ENCODE measurements at places on chromosomes 4 and X. TPM values are rescaled to one million over a fixed set of nuclear protein-coding genes. Genes with fewer than 3 reads are reported as not detected.

SSX4 gene
- not detected for total RNA-seq

HHIP gene
- total RNA-seq, result 0.30 TPM

AVPR2 gene
- 3.3 TPM for total RNA-seq

SLC10A6 gene
- total RNA-seq, result 1.3 TPM

PLXNB3 gene
- total RNA-seq, result 7.6 TPM

DNA sequence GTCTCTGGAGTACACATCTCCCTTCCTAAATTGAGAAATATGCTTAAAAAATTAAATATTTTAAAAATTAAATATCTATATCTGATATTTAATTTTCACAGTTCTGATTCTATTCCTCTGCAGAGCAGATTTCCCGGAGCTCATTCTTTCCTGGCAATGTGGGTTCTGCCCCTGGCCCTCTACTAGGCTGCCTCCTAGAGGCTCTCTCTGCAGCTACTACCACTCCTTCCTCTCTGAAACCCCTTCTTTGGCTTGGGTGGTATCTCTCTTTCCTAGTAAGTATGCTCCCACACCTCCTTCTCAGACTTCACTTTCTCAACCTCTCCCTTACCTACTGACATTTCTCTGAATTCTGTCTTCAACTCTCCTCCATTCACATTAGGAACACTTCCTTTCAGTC lies 45.3 kb downstream of the RPGR start:
- no peak for DNase-seq

DNA sequence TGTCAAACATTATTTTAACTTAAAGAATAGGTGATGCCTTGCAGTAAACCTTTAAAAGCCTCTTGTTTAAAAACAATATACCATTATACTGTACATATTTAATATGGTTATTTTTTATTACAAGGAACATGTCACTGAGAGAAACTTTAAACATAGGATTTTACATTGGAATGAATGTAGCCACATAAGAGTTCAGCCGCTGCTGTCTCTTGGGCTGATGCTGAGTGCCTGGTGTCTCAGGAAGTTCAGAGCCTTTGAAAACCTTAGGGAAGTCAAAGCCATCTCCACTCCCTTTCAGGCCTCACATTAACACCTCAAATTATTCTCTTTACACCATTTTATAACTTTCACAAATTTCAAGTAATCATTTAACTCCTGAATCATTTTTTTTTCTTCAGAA lies 93.5 kb upstream of the DKK2 start:
- DNase-seq, result no peak

- DNase-seq, result no peak
These were observed 64.3 kb downstream of the TASL start for GRCh38 chrX:30513284-30513683.

DNA sequence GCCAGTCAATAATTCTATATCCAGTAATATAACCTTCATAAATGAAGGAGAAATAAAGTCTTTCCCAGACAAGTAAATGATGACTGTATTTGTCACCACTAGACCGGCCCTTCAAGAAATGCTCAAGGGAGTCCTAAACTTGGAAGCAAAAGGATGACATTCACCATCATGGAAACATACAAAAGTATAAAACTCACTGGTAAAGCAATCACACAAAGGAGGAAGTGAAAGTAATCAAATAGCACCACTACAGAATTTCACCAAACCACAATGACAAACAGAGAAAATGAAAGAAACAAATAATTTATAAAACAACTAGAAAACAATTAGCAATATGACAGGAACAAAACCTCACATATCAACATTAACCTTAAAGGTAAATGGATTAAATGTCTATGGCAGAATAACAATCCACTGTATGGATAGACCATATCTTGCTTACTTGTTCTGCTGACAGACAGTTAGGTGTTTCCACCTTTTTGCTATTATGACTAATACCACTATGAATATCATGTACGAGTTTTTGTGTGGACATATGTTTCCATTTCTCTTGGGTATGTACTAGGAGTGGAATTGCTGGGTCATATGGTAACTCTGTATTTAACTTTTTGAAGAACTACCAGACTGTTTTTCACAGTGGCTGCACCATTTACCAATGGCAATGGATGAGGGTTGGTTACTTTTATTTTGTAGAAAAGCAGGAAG lies 44.9 kb downstream of the NAT8L start:
- DNase-seq, result no peak

- DNase-seq, result no peak
These were observed 88.4 kb upstream of the STIM2 start for GRCh38 chr4:26772096-26772873.

DNA sequence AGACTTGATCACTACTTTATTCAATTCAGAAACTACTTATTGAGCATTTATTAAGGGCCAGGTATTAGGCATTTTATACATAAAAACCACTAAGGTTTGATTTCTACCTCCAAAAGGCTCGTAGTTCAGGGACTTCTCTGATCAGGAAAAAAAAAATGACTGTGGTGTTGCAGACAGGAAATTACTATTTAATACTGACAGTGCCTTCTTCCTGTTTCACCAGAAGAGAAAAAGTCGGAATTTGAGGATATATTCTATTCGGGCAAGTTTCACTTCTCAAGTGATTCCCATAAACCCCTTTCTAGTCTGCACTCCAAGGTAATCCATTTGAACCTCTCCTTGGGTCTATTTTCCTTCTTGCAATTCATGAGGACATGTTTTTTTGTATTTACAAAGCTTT lies 15.3 kb upstream of the TASL start:
- no peak for DNase-seq

DNA sequence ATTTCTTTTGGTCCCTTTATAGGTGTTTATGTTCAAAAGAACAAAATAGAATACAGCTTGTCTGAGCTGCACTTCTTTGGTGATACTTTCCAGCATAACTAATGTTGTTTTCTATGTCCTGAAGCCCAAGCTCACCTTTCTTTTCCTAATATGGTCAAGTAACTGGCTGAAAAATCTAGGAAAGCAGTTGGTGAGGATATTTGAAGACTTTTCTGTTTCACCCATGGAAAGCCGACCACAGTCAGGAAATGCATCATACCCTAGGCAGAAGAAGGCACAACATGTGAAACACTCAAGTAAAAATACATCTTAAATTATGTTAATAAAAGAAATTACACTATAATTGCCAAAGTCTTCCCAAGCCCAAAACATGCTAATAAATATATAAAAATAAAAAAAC lies 337.0 kb downstream of the PDGFC start:
- DNase-seq, result no peak

- DNase-seq, result no peak
These were observed 62.2 kb downstream of the ANXA3 start for GRCh38 chr4:78613522-78614321.

- no peak for DNase-seq
These were observed 98.5 kb upstream of the FAM9C start for GRCh38 chrX:13142891-13143290.

- peak; percentile 91 for DNase-seq
These were observed 605 bp downstream of the ANXA5 start for GRCh38 chr4:121696170-121696580.

DNA sequence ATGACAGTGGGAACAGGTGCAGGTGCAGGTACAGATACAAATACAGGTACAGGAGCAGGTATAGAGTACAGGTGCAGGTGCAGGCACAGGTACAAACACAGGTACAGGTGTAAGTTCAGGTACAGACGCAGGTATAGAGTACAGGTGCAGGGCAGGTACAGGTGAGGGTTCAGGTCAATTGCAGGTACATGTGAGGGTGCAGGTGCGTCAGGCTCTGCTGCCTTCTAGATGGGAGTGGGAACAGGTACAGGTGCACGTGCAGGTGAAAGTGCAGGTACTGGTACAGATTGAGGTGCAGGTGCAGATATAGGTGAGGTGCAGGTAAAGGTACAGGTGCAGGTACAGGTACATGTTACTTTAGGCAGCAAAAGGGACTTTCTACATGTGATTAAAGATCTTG lies 85.7 kb downstream of the CRLF2 start:
- no peak for DNase-seq

- DNase-seq, result no peak
These were observed 69.8 kb upstream of the MXD4 start for GRCh38 chr4:2331519-2332200.

All from cardiac septum (tissue), 1 donor.